ENCODE measurements at places on chromosomes 16 and 17. TPM values are rescaled to one million over a fixed set of nuclear protein-coding genes. Genes with fewer than 3 reads are reported as not detected.

CCL5 gene
- not detected for total RNA-seq

FOXK2 gene
- total RNA-seq, result 57.7 TPM

WNK4 gene
- 0.96 TPM for total RNA-seq

C16orf89 gene
- not detected for total RNA-seq

MYH2 gene
- not detected for total RNA-seq

DNA sequence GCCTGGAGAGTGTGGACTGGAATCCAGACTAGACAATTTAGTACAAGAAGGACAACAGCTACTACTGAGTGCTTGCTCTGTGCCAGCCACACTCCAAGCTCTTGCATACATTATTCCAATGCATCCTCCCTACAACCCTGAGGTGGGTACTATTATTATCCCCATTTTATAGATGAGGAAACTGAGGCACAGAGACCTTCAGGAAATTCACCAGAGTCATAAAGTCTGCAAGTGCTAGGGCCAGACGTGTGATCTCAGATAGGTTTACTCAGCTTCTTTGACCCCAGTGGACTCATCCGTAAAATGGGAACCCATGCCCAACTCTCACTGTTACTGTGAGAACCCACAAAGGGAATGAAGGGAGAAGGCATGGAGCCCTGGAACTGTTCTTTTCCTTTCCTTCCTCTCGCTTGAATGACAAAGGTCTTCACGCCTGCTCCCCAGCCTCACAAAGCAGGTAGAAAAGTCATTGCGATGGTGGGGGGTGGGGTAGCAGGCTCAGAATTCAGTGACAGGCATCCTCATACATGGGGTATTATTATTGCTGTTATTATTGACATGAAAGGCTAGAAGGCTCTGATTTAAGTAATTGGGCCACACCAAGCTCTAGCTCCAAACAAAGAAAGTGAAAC, 160.0 kb downstream of the ZNF423 start:
- no peak for DNase-seq

- DNase-seq, result no peak
Measured at GRCh38 chr17:2962729-2963128, 100.7 kb downstream of the OR1D5 start.

DNA sequence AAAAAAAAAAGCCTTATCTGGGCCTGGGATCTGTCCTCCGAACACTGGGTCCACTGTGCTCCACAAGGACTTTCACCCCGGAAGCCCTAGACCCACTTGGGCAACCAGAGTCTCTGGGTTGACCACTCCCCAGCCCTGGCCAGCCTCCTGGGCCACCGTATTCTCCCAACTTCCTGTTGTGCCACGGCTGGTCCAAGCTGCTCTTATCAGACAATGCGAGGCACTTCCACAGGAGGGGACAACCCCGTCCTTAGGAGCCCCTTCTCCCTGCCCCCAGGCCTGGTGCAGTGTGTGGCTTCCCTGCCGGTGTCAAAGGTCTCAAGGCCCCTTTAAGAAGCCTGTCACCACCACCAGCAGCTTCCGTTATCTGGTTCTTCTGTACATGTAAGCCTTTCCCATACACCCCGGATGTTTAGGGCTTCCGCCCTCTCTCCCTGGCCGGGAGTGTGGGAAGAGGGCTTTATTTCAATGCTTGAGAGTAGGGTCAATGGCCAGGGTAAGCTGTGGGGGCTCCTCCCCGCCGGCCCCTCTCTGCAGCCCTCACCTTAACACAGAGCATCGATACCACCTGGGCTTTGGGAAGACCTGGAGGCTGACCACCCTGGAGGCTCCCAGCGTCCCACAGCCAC, 313.0 kb downstream of the SEC14L1 start:
- no peak for DNase-seq

DNA sequence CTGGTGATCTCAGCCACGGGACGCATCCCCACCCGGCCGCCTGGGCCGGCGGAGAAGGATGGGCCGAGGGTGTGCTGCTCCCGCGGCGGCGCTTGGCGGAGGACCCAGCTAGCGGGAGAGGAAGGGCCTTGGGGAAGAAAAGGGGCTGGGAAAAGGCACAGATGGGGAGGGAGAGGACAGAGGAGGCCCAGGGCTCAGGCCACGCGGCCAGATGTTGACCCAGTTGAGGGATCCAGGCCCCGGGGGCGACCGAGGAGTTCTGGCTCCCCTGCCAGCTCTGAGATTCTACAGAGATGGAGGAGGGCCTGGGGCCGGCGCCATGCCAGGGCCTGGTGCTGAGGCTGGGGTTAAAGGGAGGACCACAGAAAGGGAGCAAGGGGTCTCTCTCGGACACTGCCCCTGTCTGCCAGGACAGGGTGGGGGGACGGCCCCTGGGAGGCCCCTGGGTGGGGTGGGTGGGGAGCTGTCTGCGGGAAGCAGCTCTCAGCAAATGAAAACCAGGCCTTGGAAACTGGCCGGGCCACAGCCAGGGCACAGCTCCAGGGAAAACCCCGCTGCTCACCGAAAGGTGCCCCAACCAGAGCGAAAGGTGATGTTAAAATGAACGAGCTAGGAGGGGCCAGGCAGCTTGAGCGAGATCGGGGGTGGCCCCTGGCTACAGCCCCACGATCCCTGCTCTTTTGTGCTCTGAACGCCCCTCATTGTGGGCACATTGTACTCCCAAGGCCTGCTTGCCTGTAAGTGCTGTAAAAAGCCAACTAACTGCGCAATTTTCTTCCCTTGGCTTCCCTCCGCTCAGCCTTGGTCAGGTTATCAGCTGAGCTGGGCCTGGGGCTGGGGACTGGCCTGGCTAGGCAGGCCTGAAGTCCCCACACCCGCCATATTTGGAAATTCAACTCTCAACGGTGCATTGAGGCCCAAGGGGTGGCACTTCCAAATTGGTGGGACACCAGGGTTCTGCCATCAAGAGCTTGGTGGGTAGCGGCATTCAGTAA, 191.4 kb downstream of the ZNF423 start:
- DNase-seq, result no peak

DNA sequence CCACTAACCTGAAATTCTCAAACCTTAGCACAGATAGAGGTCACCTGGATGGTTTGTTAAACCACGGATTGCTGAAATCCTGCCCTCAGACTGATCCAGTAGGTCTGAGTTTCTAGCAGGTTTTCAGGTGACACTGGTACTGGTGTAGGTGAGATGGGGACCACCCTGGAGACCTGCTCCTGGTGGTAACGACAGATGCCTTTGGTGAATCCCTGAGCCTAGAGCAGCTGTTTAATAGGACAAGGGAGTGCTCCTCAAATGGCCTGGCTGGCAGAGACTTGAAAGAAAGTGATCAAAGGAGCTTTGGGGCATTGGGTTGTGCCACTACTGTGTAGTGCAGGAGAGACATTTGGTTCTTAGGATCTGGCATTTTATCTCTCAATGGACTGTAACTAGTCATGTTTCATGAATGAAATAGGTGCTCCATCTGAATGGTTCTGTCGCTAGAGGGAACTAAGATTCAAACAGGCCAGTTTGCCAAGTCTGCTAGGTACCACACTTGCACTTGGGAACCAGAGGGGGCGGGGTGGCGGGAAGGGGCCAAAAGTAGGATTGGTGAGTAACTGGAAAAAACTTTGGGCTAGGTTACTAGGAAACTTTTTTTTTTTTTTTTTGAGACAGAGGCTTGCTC, 2.9 kb upstream of the IFI35 start:
- DNase-seq, result no peak

GRCh38 chr17:8122422-8122923, 1.4 kb downstream of the HES7 start:
- no peak for DNase-seq

DNA sequence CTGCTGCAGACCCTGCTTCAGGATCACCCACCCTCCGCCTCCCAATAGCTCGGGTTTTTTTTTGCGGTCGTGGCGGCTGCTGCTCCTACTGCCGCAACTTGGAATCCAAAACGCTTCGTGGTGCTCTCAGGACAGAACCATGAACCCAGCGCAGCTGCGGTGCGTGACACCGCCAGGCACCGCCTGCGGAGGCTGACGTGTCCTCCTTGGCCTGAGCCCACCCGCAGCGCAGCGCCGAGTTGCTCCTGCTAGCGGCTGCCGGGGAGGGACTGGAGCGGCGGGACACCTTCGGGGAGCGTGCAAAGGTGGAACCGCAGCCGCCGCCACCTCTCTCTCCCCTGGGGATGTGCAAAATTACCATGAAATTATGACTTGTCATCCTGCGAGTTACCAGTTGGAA, 1893.0 kb downstream of the TP53TG3F start:
- no peak for DNase-seq

- DNase-seq, result no peak
Measured at GRCh38 chr17:7477392-7478275, 1.8 kb downstream of the ZBTB4 start.

- no peak for DNase-seq
Measured at GRCh38 chr16:66888647-66889615, 8.6 kb downstream of the PDP2 start.
